ENCODE measurements at places on chromosomes 11 and 22. TPM values are rescaled to one million over a fixed set of nuclear protein-coding genes. Genes with fewer than 3 reads are reported as not detected.
A peak's percentile ranks its signal among the peaks of the same experiment; 100 is the strongest.

DNA sequence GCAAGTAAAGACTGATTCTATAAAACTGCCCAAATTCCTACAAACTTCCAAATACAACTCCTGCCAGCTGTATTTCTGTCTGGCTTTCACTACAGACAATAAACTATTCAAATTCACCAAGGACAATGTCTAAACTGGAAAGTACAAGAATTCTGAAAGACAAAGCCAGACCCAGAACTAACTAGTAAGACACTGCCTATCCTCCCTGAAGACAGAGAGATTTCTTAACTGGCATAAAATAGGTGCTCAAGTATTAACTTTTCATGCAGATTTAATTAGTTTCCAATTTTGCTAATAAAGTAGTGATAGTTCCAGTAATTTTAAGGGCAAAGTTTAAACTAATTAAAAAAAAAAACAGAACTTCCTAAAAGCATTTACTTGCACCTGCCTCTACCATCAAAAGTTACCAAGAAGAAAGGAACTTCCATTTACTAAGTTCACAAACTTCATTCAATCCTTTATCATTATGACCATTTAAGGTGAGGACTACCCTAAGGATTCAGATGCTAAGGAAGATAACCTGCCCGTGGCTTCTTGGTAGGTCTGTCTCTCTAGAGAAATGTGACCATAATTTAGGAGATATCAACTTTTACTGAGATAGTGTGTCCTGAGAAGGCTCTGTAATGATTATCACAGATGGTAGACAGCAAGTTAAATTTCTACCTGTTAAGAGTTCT is 45.2 kb downstream of the CELF1 start:
- no peak overlapping the region for H3K4me3 ChIP-seq
- peak overlapping the region; percentile 48 for H3K27ac ChIP-seq
- H3K27me3 ChIP-seq = no peaks in the 10 kb centered on the region
- H3K4me1 ChIP-seq = peaks cover 22% of the 10 kb centered on the region
- no peak for DNase-seq

- H3K4me1 ChIP-seq = no peaks in the 10 kb centered on the region
- no peak overlapping the region for H3K4me3 ChIP-seq
- DNase-seq = no peak
- no peak overlapping the region for H3K27ac ChIP-seq
- no peaks in the 10 kb centered on the region for H3K27me3 ChIP-seq
Measured at GRCh38 chr11:88680806-88681205, 343.3 kb upstream of the CTSC start.

DNA sequence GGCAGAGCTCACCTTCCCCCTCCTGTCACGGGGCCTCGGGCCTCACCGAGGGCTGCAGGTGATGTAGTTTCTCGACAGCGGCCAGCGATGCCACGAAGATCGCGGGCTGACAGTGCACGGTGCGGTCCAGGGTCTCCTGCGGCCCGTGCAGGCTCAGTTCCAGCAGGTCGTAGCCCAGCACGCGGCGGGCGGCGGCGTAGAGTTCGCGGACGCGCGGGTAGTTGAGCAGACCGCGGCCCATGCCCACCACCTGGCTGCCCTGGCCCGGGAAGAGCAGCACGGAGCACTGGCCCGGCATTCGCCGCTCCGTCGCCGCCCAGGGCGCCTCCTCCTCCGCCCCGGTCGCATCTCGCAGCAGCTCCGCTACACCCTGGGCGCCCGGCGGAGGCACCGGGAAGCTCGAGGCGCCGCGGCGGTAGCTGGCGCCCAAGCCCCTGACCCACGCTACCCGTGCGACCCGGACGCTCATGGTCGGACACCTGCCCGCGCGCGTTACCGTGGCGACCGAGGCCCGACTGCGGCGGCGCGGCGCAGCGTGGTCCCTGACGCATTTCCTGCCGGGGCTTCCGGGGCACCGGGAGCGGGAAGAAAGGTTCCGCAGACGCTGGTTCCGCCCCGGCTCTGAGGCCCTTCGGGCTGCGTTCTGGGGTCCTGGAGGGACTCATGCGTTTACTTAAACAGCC is at the start of gene MCAT:
Gene MCAT (minus strand): TSS at position 519 of the 683 bp plus-strand sequence. CDS start 50 bp downstream, at position 469.
- no peaks in the 10 kb centered on the region for H3K36me3 ChIP-seq
- peak within 1 kb of the TSS; percentile 96 for H3K4me3 ChIP-seq
- H3K4me1 ChIP-seq = peaks cover 7% of the 10 kb centered on the region
- H3K27ac ChIP-seq = peak within 1 kb of the TSS; percentile 86
- H3K27me3 ChIP-seq = no peaks in the 10 kb centered on the region
- DNase-seq = peak; percentile 77

DNA sequence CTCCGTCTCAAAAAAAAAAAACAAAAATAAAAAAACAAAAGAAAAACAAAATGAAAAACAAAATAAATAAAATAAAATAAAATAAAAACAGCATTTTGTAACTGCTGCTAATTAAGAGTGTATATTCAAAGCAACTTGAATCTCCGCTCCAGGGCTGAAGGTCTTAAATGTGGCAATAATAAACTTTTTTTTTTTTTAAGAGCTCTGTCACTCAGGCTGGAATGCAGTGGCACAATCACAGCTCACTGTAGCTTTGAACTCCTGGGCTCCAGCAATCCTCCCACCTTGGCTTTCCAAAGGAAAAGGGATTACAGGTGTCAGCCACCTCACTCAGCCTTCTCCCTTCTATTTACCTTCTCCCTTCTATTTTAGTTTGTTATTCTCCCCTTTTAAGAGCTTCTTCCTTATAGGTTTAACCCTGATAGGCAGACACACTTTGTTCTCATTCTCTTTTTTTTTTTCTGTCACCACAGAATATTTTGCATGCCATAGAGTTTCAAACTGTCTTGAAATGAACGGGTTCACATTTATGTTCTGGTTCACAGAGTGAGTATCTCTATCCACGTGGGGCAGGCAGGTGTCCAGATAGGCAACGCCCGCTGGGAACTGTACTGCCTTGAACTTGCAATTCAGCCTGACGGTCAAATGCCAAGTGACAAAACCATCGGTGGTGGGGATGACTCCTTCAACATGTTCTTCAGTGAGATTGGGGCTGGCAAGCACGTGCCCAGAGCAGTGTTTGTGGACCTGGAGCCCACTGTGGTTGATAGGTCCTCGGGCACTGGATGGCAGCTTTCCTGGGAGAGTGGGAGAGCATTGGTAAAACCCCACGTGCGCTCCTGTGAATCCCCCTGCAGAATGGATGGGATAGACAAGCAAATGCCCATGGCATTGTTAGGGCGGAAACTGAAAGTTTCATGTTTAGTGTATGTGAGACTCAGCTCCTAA is 19.4 kb downstream of the LRRC74B start:
- H3K27ac ChIP-seq = no peak overlapping the region
- H3K4me3 ChIP-seq = no peak overlapping the region
- no peak for DNase-seq
- H3K4me1 ChIP-seq = no peaks in the 10 kb centered on the region
- H3K27me3 ChIP-seq = no peaks in the 10 kb centered on the region

DNA sequence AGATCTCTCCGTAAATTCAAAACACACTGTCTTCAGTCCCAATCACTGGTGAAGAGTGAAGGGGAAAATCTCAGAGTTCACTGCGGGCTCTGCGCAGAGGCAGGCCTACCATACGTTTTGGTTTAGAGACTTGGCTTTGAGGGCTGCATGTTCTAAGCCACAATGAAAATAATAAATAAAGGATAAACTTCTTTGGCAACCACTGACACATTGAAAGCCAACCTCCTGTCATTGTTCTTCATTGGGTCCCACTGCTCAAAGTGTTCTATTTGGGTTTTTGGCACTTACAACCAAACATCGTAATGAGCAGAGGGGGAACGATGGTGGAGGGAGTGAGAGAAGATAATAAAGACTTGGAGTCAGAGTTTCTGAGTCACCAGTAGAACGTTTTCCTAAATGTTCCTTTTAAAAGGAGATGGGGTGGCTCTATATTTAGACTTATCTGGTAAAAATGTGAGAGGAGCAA is 472.9 kb downstream of the SOX6 start:
- DNase-seq = peak; percentile 42
- H3K27me3 ChIP-seq = no peaks in the 10 kb centered on the region
- no peaks in the 10 kb centered on the region for H3K36me3 ChIP-seq
- H3K4me1 ChIP-seq = no peaks in the 10 kb centered on the region

Gene ARHGAP8
- total RNA-seq = 23.4 TPM

Gene RAB6A
- 150 TPM for total RNA-seq

Gene FXYD2
- total RNA-seq = 4.4 TPM
